AG09319 (cell line): ENCODE measurements at places on chromosomes 7 and 10.

- peak; percentile 57 for DNase-seq
Measured at GRCh38 chr7:5177060-5177459, 13.0 kb upstream of the WIPI2 start.

DNA sequence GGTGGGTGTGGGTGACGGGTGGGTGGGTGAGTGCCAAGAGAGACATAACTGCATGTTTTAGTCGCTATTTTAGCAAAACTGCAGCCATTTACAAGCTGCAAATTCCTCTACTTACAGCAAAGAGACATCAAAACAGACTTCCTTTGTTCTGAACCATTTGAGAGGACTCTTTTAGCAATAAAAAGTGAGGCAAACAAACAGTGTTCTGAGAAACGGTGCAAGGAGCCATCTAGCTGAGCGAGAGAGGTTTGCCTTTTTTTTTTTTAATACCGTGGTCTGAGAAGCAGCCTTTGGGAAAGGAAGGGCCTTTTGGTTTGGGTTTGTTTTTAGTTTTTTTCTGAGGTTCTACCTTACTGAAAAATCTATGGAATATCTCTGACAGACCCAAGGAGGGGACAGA, 62.9 kb downstream of the SCRN1 start:
- DNase-seq = no peak

DNA sequence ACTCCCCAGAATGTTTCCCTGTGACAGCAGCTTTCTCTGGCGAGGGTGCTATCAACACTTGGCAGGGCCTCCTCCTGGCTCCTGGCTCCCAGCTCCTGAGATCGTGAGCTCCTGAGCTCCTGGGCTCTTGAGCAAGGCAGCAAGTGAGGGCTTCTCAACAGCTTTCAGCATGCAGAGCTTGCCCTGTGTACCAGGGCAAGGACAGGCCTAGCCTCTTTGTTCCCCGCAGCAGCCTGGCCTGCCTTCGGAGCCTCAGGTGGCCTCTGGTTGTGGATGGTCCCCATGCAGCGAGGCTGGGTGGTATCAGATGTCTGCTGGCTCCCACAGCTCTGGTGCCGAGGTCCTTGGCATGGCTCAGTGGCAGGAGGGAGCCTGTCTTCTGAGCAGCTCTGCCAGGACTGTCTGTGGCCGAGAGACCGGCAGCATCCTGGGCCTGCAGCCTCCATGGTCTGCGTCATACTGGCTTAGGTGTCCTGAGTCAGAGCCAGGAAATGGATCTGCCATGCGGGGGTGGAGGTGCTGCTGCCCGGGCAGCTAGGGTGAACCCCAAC, 44.2 kb downstream of the ZMIZ1 start:
- DNase-seq = no peak

DNA sequence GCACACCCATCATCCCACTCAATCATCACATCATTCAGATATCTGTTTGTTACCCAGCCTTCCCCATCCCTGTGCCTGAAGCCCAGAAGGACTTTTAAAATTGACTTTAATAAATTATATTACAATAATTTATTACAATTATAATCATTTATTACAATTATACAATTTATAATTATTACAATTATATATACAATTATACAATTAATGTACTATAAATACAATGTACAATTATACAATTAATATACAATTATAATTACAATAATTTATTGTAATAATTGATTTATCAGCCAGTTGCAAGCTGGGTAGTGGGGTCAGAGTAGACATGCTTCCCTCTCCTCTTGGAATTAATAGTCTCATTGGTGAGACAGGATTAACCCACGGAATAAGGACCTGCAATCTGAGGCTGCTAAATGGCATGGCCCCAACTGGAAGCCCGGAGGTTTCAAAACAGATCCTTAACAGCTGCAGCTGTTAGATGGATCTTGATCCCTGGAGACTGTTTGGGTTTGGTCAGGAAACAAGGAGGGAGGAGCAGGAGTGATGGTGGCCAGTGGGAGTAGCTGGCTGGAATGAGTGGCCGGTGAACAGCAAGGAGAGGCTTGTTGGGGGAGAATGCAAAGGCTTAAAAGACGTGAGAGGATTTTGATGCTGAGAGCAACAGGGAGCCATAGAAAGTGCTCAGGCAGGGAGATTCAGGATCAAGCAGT, 402.8 kb upstream of the PODXL start:
- DNase-seq = no peak
